ENCODE measurements at places on chromosomes 11 and 22.

GRCh38 chr11:61627850-61628661 lies 47.2 kb upstream of the SYT7 start:
- DNase-seq: peak; percentile 56

DNA sequence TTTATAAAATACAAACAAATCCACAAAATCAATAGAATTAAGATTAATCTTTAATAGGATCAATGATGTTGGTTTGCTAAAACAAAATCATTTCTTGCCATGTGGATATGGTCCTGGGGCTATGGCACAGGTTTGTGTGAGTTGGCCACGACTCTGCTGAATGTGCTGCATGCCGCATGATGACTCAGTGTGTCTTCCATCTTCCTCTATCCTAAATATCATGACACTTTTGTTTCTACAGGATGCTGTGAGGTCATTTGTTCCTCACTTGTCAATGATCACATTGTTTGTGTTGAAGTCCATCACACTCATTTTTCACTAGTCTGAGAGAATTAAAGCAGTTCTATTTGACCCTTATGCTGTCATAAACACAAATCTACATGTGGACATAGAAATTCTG lies 167.2 kb upstream of the ZBED5 start:
- DNase-seq: no peak

- DNase-seq: peak; percentile 94
Observed at GRCh38 chr11:32137263-32137662, 46.4 kb downstream of the RCN1 start.

DNA sequence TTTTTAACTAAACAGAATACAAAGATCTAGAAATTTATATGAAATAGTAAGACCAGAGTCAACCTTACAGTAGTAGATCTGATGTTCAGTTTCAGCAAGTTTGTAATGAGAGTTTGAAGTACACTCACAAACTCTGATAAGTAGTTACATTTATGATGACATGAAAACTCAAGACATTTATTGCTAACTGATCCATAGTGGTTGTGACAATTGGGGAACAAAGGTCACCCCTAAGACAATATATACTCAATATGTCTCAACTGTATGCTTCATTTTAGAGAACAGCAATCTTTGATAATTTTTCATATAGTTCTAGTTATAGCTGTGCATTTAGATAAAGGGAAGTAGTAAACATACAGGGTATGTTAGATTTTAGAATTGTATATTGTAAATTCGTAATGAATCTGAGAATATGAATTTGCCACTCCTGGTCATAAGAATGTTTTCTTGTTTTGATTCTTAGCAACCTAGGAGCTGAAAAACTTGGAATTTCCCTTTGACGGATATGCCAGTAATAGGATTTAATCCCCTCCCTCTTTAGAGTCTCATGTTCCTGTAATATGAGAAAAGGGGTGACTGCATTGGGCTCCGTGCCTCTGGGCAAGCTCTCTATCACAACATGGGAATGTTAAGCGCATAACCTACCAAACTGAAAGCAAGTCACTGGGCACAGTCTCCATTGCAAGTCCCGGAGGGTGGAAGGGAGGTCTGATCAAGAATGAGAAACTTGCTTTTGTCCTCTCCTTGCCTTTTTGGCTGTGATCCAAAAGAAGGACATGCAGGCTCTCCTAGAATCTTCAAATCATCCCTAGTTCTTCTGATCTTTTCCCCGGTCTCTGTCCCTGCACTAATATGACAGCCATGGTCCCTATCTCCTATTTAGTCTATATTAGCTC lies 11.4 kb downstream of the OR10D3 start:
- DNase-seq: peak; percentile 70

GRCh38 chr11:128135451-128135850 lies 451.9 kb downstream of the ETS1 start:
- peak; percentile 2 for DNase-seq

DNA sequence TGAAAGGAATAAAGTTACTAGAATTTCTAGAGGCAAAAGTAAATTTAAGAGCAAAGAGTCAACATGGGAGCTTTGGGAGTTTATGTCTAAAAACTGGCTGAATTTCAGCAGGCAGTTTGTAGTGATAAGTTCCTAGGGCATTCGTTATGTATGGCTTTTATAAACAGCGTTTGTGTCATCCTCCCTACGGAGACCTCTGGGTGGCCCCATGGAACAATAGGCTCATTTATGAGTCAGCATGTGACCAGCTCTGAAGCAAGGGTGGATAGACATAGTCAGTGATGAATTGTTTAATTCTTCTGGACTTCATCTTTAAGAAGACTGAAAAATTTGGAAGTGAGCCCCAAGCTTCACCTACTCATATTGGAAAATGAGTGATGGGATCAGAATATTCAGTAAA lies 37.1 kb downstream of the SVIP start:
- peak; percentile 39 for DNase-seq
